T-helper 9 cell (primary cell): ENCODE measurements at places on chromosomes 4 and X.

DNA sequence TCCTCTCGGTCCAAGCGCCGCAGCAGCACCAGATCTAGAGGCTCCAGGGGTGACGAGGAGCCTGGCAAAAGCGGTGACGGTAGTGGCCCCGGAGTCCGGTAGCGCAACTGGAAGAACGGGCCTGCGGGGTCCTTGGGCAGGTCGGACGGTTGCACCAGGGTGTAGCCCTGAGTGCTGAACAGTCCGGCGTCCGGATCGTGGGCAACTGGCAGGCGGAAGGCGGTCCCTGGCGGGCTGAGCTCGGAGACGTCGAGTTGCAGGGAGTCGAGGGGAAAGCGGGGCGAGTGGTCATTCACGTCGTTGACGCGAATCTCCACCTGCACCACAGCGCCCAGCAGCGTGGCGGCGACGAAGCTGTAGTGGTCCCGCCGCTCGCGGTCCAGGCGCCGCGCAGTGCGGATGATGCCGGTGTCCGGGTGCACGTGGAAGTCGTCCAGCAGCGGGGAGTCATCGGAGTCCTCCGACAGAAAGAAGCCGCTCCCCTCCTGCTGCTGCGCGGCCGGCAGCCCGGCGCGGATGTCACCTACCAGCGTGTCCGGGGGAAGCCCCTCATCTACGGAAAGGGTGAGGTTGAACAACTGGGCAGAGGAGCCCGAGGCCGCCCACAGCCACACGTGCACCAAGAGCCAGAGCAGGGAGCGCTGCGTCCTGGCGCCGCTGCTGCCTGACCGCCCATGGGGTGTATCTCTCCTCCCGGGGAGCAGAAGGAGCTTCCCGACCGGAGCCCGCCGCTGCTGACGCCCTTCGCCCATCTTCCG is 837 bp downstream of the DCHS2 start:
- no peak for DNase-seq

DNA sequence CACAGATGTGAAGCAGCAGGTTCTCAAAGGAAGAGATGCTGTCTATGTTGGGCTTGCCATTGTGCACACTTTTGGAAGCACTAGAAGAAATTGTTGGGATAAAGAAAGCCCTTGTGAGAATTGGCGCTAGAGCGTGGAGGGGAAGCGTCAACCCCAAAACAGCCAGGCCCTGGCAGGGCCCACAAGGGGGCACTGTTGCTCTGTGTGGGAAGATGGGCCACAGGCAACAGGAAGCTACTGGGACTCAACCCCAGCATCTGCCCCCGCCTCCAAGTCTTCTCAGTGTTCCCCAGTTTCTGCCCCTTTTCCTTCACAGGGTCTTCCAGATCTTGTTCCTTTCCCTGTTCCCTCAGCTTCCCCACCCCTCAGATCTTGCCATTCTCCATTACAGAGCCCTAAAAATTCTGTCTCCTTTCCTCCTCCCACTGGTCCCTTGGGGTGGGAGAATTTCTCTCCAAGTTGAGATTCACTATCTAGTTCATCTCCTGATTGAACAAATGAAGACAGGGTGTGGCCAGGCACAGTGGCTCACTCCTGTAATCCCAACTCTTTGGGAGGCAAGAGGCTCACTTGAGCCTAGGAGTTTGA is 85.5 kb downstream of the STARD8 start:
- DNase-seq: peak; percentile 59

GRCh38 chrX:97145934-97146333 is 262.2 kb downstream of the RPA4 start:
- DNase-seq: no peak

- DNase-seq: no peak
These were observed 139.2 kb downstream of the ASMT start for GRCh38 chrX:1754077-1754476.
